Effector memory CD4-positive, alpha-beta T cell (primary cell): ENCODE measurements at places on chromosomes 6 and 20.
A peak's percentile ranks its signal among the peaks of the same experiment; 100 is the strongest.

DNA sequence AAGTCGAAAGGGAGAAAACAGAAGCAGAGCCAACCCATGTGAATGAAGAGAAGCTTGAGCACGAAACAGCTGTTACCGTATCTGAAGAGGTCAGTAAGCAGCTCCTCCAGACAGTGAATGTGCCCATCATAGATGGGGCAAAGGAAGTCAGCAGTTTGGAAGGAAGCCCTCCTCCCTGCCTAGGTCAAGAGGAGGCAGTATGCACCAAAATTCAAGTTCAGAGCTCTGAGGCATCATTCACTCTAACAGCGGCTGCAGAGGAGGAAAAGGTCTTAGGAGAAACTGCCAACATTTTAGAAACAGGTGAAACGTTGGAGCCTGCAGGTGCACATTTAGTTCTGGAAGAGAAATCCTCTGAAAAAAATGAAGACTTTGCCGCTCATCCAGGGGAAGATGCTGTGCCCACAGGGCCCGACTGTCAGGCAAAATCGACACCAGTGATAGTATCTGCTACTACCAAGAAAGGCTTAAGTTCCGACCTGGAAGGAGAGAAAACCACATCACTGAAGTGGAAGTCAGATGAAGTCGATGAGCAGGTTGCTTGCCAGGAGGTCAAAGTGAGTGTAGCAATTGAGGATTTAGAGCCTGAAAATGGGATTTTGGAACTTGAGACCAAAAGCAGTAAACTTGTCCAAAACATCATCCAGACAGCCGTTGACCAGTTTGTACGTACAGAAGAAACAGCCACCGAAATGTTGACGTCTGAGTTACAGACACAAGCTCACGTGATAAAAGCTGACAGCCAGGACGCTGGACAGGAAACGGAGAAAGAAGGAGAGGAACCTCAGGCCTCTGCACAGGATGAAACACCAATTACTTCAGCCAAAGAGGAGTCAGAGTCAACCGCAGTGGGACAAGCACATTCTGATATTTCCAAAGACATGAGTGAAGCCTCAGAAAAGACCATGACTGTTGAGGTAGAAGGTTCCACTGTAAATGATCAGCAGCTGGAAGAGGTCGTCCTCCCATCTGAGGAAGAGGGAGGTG is 38.7 kb downstream of the ZBTB2 start:
- no peak for DNase-seq

DNA sequence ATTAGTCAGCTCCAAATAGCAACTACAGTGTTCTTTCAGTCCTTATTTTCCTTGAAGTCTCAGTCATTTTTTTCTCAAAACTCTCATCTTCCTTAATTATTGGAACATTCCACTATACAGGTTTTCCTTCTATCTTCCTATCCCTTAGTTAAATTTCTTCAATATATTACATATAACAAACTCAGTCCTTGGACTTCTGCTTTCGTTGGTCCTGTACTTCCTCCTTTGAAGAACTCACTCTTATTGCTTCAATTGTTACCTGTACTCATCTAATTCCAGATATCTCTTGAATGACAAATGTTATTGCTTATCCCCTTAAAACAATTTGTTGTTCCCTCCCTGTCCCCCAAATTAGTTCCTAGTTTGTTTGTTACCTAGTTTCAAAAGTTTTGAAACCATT is 67.7 kb upstream of the NOTCH4 start:
- DNase-seq, result no peak

DNA sequence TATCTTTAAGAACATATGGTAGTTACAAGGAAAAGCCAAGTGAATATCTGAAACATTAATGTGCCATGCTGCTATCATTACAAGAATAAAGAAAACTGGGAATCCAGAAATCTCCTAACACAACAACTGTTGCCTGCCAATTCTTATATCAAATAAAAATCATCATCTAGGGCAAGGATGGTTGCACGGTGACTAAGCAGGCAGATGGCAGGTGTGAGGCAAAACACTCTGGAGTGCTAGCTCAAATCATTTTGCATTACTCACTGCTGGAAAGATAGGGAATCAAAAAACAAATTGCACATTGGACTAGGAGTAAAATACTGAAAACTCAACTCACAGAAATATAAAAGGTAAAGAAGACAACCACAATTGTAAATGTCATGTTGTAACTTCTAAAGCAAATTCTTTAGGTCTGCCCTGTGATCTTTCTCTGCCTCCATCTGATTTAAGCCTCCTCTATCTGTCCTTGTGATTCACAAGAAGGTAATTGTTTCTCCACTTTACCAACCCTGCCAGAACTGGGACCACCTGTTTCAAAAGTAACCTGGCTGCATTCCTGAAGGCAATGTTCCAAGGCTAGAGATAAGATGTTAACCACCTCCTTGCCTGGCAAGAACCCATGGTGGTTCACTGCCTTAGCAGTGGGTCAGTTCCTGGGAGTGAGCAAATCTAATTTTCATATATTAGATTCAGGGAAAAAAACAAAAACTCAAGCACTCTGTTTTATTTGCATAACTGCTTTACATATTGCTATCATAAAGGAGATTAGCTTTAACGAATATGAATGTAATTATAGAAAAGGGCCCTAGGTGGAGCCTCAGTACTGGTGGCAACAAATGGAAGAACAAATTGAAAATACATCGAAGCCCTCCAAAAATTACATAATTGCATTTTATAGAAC is 33.1 kb upstream of the LCA5 start:
- no peak for DNase-seq

GRCh38 chr6:6780231-6780630 is 191.7 kb downstream of the LY86 start:
- DNase-seq, result no peak

GRCh38 chr6:30970946-30971345 is 12.6 kb upstream of the MUC21 start:
- DNase-seq, result no peak

DNA sequence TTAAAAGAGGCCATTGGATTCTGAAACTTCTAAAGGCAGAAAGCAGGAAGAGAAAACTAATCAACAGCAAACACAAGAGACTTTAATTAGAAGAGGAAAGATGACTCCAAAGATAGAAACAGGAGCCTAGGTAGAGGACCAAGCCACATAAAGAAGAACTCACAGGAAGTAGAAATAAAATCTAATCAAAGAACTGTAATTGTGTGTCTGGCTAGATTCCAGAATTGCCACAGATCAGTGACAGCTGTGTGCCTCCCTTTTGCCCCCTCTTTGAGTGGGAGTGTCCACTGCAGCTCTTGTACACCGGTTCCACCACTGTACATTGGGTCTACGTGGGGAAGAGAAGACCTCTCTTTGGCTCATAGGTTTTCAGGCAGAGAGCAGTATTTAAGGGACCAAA is 22.3 kb upstream of the THEMIS start:
- no peak for DNase-seq

DNA sequence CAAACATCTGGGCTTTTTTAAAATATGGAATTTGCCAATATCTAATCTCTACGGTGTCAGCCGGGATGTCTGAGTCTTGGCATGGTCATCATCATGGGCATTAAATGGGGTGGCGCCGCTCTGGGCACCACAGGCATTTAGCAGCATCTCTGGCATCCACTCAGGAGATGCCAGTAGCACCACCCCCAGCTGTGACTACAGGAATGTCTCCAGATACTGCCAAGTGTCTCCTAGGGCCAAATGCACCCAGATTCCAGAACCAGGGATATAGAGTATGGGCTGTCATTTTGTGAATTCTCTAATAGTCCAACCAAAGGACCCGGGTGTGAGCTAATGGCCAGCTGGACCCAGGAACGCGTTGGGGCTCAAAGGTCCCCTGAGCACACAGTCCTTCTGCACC is 361.0 kb downstream of the TAF4 start:
- DNase-seq, result no peak

DNA sequence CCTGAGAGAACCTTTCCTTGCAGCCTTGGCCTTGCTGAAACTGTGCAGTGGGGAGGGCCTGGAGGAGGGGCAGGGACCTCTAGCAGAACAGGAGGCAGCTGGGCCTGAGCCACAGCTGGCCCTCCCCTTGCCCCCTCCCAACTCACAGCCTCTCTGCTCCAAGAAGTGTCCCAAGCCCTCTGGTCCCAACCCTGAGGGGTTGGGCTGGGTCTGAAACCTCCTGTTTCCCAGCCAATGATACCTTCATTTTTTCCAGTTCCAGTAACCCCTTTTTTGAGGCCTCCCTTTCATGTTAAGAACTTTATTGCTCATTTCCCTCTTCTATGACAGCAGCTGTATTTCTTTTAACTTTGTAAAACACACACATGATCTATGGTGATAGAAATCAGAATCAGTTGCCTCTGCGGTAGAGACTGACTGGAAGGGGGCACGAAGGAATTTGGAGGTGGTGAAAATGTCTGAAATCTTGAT is 17.9 kb upstream of the ARMC12 start:
- no peak for DNase-seq

DNA sequence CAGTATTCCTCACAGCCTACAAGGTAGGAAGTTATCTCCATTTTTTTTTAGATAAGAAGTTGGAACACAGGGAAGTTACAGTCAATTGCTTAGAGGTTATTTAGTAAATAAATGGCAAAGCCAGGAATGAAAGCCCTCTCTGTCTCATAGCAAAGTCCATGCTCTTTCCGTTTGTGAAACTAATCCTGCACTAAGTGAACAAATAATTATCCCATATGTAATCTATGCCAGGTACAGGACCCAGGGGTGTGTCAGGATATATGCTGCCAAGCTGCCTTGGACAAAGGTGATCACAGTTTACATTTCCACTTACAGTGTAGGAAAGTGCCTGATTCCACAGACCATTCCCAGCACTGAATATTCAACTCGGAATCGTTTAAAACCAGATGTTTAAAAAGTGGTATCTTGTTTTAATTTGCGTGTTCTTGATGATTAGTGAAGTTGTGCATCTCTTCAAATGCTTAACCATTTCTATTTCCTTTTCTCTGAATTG is 13.6 kb upstream of the GMDS start:
- no peak for DNase-seq

- no peak for DNase-seq
Observed at GRCh38 chr6:2977799-2978590, 6.6 kb upstream of the SERPINB6 start.

GRCh38 chr20:61451953-61452352 is 199.9 kb downstream of the CDH4 start:
- no peak for DNase-seq

GRCh38 chr20:50062006-50062838 is 50.7 kb downstream of the UBE2V1 start:
- no peak for DNase-seq

DNA sequence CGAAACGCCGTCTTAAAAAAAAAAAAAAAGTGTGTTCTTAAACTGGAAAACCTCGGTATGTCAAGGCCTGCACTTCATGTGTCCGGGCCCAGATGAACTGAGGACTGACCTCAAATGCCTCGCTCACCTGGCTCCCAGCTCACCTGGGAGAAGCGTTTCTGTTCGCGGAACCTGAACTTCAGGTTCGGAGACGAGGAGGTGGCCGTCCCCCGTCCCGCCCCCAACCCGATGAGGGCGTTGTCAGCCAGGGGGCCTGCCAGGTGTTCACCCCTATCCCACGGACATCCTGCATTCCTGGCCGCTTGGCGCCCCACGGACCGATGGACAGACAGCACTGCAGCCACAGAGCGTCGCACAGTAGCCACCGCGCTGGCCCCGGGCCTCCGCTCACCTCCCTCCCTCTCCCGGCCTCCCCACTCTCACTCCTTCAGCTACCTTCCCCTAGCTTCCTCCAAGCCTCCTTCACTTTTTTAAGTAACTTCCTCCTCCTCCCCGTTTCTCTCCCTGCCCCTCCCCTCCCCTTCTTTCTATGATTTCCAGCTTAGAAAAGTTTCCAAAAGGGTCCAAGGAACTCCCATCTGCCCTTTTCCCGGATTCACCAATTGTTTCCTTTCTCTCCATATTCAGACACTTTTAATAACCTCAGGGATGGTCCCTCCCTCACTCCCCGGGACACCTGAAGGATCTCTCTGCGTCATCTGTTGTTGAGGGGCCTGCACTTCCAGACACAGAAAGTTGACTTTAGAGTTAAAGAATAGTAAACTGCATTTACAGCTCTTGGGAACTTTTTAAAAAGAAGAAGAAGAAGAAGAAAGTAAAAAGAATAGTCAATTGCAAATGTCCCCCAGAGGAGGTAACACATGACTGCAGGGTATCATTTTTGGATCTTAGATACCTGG is 22.7 kb upstream of the MCM3 start:
- no peak for DNase-seq

DNA sequence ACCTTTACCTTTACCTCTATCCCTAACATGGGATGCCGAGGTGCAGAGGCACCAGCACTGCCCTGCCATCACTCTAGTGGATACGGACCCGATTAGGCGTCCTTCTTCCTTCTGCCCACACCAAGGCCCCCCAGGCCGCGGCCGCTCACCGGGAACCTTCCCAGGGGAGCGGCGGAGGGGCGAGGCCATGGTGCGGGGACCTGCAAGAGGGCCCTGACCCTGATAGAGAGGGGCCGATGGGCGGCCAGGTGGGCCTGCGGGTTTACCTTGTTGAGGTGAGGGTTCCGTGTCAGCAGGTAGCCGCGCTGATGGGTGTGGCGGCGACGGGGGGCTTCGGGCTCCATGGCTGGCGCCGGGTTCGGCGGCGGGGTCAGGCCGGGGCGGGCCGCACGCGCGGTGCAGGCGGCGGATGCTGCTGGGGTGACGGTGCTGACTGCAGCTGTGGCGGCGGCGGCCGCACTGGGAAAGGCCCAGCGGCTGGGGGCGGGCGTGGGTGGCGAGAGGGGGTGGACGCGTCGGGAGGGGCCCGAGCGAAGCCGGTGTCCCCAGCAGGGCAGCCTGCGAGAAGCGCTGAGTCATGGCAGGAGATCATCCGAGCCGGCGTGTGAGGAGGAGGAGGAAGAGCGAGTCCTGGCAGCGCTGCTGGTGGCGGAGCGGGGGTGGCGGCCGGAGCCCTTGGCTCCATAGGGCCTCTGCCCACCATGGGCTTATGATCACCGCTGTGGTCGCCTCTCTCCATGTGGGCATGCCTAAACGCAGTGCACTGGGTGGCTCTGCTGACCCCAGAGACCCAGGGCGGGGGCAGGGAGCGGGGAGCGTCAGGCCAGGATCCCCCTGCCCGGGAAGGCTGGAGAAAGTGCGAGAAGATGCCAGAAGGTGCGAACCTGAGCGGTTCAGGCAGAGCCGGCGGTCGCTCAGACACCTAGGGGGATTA is at the start of gene ME1:
TSS of gene ME1 (minus strand) at position 441 of the 934 bp plus-strand sequence. CDS start at position 344, 97 bp downstream.
- peak; percentile 57 for DNase-seq

DNA sequence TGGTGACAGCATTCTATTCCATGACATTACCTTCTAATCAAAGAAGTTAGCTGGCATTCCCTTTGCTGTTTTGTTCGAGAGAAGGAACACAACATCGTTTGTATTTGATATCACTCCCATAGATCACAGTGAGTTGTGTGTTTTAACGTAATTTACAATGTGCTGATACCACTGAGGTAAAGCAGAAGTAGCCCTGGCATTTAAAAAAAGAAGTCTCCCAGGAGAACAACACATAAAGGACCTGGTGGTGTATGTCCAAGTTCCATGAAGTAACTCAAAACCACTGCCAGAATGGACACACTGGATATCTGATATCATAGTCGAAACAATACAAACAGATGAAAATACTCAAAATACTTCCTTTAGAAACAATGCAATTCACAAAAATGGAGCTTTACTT is 351.7 kb downstream of the RNGTT start:
- DNase-seq, result no peak

DNA sequence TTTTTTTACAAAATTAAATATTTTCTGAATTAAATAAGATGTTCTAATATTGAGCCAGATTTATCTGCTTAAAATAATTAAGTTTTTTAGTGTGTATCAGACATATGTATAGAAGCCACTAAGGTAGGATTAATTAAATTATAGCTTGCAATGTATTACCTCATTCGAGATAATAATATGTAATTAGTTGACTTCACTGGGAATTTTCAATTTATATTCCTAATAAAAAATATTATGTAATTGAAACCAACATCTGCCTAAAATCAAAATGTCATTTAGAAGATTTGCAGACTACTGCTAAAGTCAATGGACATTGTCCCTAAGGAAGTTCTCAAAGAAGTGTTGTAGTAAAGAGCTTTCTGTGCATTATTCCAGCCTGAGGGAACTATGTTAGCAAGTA is 254.7 kb downstream of the EYS start:
- no peak for DNase-seq
